ENCODE measurements at places on chromosomes 3 and 15. TPM values are rescaled to one million over a fixed set of nuclear protein-coding genes. Genes with fewer than 3 reads are reported as not detected.

Gene CALML4
- total RNA-seq: 6.4 TPM

Gene SRGAP3
- 0.84 TPM for total RNA-seq

Gene MAP2K1
- total RNA-seq: 69.2 TPM

Gene CERS3
- total RNA-seq: 0.24 TPM

Gene MME
- total RNA-seq: 0.04 TPM

DNA sequence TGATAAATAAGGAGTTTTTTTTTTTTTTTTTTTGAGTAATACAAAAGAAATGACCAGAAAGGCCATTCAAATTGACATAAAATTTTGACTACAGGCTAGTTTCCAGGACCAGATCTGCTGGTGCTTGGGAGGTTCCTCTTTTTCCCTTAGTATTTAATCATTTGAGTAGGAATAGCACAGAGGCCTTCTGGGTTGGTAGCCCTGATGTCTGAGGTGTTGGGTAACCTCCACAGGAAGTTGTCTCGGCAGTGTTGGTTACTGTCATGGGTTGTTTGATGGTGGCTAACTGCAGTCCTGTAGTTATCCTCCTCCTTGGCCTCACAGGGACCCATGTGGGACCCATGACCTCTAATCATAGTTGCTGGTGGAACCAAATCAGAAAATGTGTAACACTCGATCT, 91.1 kb downstream of the USP13 start:
- no peak for DNase-seq

DNA sequence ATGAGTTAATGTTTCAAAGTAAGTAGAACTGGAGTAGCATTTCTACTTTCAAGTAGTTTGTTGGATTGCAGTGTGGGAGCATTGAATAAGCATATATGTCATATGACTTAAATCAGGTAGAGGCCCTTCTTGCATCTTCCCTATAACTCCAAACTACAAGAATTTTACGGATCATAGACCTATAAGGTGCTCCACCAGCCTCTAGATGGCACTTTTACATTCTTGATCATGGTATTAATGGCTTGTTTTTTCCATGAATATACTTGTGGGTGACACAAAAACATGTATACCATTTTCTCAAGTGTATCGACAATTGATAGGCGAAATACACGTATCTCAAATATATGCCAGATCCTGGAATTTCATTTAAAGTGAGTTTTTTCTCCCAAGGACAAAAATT, 311.1 kb downstream of the ZPLD1 start:
- no peak for DNase-seq

DNA sequence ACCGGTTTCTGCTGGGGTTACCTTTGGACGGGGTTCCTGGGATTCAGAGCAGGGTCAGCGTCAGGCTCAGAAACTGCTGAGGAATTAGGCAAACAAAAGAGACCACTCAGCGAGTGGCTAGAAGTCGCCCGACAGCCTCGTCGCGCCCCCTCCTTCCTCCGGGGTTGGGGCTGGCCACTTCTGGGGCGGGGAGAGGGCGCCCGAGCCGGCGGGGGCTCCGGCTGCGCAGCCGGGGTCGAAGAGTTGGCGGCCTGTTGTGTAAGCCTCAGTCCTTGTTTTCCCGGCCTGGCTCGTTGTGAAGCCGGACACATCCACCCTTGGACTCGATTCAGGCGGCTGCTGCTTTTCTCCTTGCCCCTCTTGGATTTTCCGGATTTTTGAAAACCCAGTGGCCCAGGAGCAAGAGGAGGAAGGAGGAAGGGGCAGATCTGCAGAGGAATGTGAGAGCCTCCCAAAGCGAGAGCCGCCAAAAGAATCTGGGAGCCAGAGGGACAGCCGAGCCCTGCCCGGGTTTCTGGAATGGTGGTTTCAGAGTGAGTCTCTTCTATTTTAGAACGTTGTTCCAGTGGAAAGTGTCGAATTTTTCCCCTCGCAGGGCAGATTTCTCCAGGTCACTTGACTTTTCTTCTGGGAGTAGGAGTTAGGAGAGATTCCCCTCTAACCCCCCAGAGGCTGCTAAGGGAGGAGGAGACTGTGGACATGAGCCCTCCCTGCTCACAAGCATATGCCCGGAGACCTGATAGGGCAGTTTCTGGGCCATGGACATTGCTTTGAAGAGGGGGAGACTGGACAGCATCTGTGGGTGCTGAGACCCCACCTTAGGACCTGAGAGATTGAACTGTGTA, 666 bp downstream of the SNX33 start:
- DNase-seq: no peak

DNA sequence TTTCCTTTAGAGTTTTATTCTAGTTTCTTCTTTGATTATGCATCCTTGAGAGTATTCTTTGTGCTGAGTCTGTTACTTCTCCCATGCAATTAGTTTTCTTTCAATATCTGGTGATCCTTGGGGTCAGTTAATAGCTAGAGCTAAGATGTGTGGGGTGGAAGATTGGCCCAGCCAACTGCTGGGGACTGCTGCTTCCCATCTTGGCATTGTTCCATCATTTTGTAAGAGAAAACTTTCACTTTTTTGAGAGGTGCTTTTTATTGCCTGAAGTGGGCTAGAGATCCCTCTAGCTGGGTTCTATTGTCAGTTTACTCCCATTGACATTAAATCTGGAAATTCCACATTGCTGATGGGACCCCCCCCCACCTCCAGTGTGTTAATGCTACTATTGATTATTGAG, 15.4 kb downstream of the BCL2L10 start:
- no peak for DNase-seq

DNA sequence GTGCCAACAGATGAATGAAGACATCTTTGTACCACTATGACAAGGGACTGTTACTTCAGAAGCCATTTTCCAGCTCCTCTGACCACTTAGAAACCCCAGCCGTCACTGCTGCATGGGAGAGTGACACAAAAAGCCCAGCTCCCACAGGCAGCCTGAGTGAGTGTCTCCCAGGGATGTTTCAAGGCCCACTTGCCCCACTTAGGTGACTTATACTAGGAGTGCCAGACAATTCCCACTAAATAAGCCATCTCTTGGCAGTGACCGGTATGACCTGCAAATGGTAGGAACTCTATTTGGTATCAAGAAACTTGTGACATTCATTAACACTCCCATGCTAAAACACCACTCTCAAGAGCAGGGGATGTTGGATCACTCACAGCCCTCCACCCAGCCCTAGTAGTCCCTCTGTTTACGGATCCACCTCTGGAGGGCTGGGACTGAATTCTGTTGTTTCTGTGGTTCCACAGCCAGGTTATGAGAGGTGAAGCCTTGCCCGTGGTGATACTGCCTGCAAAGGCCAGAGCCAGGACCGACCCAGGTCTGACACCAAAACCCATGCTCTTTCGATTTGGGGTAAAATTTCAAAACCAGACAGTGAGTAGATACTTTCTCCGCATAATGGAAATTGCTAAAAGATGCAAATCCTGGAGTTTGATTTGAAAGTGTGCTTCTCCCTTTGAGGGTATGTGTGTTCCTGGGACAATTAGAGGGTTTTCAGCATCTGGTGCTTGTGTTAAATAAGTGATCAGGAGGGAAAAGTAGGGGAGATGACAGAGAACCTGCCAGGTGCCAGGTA, 14.5 kb downstream of the RBP1 start:
- no peak for DNase-seq

DNA sequence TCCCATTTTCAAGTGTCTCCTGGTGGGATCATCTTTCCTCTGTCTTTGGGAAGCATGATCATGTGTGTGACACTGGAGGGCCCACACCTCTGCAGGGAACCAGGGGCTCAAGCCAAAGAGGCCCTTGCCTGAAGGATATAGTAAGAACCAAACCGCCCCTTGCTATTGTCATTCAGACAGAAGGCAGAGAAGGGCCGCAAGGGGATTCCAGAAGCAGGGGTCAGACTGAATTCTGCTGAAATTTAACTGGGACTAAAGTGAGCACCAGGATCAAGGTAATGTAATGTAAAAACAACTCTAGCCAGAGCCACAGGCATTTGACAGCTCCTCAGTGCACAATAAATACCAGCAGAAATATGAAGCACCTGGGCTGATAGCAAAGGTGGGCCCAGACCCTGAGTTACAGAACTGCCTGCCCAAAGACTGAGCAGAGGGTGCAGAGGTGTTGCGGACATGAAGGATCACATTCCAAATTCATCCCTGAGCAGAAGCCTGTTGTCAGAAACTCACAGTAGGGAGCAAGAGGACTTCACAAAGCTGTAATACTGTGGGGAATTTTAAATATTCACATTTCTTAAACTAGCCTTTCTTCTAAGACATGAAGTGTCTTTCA, 46.0 kb upstream of the RASGRF1 start:
- DNase-seq: no peak

GRCh38 chr3:43693594-43693993, 2.9 kb downstream of the ABHD5 start:
- DNase-seq: no peak

DNA sequence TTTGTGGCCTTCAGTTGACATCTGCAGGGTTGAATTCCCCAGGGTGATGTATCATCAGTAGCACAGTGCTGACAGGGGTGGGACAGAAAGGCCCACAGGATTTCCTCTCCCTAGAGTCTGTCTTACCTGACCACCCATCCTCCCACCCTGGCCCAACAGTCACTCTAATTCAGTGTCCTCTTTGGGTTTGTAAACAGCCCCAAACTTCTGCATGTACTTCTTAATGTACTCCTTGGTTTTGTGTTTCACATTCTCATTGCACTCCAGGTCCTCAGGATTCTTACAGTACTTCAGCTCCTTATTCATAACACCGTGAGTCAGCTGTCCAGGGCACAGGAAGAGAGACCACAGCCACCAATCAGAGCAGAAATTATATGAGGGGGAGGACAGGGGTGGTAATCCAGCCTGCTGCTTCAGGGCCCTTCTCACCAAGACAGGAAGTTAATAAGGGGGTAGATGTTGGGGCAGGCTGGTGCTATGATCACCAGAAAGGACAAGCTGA, 37.5 kb downstream of the NBEAL2 start:
- DNase-seq: peak; percentile 34

DNA sequence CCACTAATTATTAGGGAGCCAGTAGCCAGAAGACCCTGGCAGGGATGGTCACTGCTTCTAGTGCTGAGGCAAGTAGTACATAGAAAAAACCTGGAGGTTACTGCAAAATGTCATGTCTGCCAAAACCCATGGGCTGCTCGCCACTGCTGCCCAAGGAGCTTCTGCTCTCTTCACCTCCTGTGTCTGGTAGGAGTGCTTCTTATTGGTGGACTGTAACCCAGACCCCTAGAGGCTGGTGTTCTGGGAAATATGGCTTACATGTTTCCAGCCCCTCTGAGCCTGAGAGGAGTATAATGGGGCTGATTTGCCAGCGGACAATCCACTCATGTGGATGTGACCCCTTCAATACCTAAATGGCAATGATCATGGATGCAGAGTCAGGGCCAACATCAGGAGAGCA, 286.4 kb downstream of the EPHB1 start:
- no peak for DNase-seq

DNA sequence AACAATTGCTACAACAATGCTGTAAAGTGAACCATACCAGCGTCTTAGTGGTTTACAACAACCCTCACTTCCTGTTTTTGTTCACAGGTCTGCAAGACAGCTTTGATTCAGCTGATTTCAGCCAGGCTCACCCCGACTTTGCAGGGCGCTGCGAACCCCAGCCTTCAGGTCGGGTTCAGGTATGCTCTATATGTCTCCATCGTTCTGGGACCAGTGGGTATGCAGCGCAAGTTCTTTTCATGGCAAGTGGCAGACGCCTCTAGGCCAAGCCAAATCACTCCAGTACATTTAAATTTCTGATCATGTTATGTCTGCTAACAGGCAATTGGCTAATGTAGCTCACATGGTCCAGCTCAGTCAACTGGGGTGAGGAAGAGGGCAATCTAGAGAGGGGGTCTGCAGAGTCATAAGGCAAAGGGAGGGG, 52.4 kb upstream of the RGMA start:
- peak; percentile 20 for DNase-seq

DNA sequence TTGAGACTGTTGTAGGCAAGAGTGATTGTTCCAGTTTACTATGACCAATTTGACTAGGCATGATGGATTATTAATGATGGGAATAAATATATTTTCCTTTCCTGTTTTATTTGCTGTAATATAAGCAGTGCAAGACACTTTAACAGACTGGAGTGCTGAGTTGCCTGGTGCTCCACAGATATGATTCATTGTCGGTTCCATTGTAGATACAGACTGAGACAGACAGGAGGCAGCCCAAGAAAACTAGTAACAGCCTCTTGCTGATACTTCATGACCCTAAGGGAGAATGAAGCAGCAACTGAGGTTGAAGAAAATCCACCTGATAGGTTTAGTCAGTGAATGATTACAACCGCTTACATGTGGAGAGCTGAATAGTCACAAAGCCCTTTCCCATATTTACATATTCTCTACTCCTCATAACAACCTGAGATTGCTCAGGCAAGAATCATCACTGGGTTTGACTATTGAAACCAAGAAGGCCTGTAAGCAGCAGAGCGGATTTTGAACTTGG, 235.1 kb upstream of the TPRG1 start:
- DNase-seq: no peak

GRCh38 chr3:45969116-45969515, 25.9 kb downstream of the CXCR6 start:
- DNase-seq: no peak

DNA sequence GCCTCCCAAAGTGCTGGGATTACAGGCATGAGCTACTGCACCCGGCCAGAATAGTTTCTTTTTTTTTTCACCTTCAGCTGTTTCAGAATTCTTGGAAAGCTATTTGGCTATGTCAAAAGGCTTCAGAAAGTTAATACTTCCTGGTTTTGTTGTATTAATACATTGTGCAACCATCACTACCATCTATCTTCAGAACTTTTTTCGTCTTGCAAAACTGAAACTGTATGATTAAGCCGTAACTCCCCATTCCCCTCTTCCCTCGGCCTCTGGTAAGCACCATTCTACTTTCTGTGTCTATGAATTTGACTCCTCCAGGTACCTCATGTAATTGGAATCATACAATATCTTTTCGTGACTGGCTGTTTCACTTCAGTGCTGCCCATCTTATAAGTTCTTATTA, 5.2 kb upstream of the NOX5 start:
- DNase-seq: no peak

GRCh38 chr3:161548301-161548700, 51.7 kb downstream of the OTOL1 start:
- no peak for DNase-seq

GRCh38 chr15:57031605-57032004, 113.2 kb downstream of the TCF12 start:
- no peak for DNase-seq

DNA sequence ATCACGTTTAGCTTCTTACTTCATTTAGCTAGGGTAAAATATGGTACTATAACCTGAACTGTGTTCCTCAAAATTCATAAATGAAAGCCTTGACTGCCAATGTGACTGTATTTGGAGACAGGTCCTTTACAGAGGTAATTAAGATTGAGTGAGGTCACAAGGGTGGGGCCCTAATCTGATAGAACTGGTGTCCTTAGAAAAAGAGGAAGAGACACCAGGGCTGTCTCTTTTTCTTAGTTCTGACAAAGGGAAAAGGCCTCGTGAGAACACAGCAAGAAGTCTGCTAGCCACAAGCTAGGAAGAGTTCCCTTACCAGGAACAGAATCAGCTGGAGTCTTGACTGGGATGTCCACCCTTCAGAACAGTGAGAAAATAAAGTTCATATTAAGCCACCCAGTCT, 162.7 kb downstream of the GMNC start:
- no peak for DNase-seq

GRCh38 chr3:31732548-31732947, 199.8 kb downstream of the STT3B start:
- no peak for DNase-seq

Measured in CD8-positive, alpha-beta memory T cell (primary cell).